Epithelial cell of esophagus (primary cell): ENCODE measurements at places on chromosomes 12 and 14.

DNA sequence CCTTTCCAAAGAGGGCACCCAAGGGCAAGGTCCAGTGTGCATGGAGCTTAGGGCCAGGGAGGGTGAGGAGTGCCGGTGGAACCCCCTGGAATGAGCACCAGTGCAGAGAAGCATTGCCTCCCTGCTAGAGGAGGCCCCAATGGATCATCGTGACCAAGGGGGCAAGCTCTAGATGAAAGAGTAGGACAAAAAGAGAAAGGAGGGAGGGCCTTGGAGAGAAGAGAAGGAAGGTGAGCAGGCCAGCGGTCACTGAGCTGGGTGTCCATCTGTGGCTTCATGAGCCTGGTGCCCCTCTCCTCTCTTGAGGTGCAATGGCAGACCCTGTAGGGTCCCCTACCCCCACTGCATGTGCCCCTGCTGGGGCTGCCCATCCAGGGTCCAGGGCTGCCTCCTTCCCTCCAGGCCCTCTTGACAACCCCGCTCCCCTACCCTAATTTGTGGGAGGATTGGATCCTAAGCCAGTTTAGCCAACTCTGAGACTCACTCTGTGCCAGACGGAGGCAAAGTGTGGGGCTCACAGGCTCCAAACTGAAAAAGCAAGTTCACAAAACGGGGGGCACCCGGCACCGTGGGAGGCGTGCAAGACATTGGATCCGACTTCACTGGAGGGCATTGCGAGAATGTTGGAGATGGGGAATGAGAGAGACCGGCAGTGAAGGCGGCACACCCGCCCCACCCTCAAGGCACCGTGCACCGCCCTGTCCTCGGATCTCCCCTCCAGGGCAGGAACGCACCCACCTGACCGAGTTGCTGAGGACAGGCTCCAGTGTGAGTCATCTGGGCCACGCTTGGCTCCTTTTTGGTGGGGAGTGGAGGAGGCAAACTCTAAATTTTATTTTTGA lies 207.5 kb downstream of the KIF26A start:
- no peak for DNase-seq

- no peak for DNase-seq
Measured at GRCh38 chr12:85843606-85844310, 7.5 kb upstream of the RASSF9 start.

DNA sequence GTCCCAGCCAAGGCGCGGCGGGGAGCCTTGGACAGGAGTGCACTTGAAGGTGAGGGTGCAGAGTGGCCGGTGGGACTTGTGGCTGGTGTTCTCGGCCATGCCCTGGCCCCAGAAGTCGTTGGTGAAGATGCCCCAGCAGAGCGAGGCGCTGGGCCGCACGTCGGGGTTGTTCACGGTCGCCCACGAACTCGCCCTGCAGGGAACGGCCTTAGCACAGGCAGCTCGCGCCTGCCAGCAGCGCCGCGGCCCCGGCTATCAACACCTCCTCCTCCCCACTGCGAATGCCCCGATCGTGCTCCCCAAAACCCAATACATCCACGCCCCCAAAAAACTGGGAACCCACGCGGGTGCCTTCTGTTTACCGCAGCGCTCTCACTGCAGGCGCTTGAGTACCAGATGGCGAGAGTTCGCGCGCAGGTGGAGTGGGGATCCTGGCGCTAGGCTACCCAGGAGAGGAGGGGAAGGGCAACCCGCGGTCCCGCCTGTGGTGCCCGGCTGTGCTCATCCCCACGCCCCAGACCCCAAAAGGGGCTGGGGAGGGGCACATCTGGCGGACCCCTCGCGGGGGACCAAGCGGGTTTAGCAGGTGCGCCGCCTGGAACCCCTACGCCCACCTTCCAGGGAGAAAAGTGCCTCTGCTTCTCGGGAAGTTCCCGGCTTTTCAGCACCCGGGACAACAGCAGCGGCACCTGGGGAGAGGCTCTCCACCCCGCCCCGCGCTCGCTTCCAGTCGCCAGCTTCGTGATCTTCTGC lies 386.3 kb upstream of the TMTC1 start:
- DNase-seq: peak; percentile 8

- no peak for DNase-seq
Measured at GRCh38 chr12:115920395-115921183, 356.9 kb downstream of the MED13L start.

DNA sequence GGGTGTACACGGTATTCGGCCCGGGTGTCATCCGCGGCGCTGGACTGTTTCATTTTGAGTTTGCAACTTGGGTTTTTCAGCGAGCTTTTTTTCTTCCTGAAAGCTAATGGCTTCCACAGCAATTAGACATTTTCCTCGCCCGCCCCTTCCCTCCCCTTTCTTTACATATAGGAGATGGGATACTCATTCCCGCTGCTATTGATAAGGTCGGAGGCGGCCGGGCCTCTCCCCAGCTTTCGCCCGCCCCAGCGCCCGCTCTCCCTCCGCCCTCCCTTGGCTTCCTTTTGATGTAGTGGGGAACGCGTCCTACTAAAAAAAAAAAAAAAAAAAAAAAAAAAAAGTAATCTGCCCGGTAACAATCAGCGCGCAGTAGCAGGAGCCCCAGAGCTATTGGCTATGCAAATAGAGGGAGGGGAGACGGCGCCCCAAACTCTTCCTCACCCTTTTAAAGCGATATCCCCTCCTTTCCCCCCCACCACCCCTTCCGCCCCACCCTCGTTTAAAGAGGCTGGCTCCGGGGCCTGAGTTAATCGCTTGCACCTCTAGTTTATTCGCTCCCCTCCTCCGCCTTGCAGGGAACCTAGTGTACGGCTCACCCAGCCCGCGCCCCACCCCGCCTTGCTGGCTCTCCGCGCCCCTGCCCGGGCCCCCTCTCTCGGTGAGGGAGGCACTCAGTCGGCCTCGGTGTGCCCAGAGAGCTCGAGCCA lies 1.7 kb upstream of the CCND2 start:
- DNase-seq: peak; percentile 95

DNA sequence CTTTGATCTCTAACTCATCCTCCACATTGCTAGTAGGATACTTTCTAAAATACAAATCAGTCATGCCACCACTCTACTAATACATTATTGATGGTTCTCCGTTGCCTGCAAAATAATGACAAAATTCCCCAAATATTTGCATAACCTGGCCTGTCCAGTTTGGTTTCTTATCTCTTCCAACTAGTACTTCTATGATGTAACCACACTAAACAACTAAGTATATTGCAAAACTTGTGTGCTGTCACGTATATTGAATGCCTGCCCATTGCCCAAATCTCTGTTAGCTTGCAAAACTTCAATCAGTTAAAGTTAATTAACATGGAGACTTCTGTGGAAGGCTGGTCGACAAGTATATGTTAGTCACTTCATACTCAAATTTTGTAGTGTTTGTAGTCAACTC lies 6.5 kb downstream of the OR6C74 start:
- peak; percentile 10 for DNase-seq

DNA sequence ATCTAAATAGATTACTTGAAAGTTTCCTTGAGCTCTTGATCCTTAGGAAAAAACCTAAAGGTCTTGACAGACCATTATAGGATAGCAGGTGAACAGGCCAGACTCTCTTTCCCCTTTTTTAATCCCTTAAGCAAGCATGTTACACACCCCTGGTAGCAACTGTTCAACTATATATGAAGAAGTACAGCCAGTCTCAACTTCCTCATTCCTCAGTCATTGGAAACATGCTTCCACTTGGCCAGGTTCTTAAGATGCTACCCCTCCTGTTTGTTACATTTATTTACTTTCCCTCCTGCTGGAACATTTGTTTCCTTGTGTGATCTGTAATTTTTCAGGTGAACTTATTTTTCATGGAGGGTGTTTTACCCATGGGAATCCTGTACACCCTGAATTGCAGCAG lies 124.1 kb downstream of the ARMH4 start:
- DNase-seq: peak; percentile 77

DNA sequence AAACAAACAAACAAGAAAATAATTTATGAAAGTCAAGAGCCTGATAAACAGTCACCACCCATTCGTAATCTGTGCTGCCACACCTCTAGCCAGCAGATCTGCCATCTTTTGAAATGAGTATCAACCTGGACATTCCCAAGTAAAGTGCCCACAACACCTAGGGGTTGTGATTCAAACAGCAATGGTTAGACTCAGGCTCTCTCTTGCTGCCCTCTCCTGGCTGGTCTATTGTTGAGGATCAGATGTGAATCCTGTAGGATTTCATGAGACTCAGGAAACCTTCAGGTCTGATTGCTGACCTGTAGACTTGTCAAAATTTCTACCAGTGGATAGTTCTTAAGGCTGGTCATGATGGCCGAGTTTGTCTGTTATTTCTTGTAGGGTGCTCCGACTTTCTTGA lies 26.8 kb downstream of the DGLUCY start:
- peak; percentile 79 for DNase-seq

DNA sequence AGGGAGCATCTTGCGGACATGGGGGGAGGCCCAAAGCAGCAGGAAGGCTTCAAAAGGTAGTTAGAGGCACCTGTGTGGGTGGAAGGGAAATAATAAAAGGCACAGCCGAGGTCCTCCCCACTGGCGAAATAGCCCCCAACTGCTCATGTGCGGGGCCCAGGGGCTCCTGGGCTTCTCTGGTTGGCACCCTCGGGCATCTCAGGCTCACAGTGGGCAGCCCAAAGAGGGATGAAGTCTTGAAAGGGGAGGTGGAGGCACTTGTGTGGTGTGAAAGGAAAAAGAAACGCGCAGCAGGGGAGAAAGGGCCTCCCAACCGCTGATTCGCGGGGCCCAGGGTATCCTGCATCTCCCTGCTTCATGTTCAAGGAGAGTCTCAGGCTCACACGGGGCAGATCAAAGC lies 579.4 kb downstream of the ALG10 start:
- no peak for DNase-seq

- no peak for DNase-seq
Measured at GRCh38 chr12:120412421-120412820, 25.5 kb upstream of the COX6A1 start.

- peak; percentile 16 for DNase-seq
Measured at GRCh38 chr12:6996040-6996441, 22.2 kb downstream of the LPCAT3 start.

- DNase-seq: no peak
Measured at GRCh38 chr14:49767270-49767570, 733 bp upstream of the KLHDC2 start.

DNA sequence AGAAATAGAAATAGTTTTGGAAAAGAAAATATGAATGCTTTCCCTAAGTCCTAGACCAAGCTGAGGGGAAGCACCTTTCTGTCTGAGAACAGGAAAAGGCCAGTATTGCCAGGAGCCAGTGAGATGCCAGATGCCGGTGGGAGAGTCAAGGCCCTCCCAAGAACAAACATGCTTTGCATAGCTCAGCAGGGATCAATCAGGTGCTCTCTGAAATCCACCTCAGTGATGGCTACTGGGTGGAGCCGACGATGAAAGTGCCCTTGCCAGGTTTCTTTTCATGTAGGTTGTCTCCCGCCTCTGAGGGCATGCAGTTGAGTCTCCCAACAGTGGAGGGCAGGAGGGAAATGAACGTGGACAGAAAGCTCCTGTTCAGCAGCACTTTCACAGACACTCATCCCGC lies 28.3 kb downstream of the DEGS2 start:
- DNase-seq: no peak

DNA sequence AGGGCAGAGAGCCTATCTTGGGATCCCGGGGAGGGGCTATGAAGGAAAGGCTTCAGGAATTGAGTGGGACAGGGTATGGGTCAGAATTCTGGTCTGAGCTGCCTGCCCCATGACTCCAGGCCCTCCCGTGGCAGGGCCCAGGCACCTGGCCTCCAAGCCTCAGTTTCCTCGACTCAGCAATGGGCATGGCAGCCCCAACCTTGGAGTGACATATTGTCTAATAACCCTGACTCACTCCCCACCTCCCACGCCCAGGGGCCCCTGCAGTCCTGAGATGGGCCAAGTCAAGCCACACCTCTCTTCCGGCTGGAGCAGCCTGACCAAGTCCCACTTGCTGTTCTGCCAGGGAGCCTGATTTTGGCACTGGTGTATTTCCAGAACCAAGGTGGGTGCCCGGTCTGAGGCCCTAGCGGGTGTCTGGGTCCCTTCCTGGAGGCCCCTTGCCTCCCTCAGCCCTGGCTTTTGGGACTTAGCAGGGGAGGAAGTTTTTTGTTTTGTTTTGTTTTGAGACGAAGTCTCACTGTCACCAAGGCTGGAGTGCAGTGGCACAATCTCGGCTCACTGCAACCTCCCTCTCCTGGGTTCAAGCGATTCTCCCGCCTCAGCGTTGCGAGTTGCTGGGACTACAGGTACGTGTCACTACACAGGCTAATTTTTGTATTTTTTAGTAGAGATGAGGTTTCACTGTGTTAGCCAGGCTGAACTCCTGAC lies 40.3 kb upstream of the RCOR1 start:
- peak; percentile 86 for DNase-seq

DNA sequence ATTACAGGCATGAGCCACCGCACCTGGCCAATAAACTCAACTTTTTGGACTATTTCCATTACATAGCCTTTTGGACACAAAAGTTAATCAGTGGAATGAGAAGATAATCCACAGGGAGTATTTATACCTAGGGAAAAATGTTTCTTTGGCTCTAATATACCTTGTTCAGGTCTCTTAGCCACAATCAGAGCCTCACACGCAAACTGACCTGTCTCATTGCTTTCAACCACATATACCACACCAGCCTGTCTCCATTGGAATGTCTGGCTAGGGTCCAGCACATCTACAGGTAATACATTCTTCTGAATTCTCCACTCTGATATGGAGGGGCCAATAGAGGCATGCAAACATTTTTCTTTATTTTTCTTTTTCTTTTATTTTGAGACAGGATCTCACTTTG lies 3.8 kb upstream of the RBMS2 start:
- DNase-seq: peak; percentile 82

DNA sequence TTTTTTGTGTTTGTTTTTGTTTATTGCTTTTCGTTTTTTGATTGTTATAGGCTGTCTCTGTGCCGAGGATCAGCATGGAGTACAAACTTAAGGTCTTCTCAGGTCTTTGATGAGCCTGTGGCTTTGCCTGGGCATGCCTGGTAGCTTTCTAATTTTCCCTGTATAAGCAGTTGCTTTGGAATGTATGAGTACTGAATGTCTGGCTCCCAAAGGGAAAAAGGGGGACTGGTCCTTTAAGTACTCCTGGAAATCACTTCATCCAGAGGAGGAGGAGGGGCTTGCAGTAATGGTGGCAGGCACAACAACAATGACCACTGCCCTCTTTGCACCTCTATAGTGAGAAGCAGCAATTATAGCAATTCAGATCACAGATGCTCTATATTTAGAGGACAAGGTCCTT lies 67.6 kb upstream of the TTC7B start:
- DNase-seq: peak; percentile 88

DNA sequence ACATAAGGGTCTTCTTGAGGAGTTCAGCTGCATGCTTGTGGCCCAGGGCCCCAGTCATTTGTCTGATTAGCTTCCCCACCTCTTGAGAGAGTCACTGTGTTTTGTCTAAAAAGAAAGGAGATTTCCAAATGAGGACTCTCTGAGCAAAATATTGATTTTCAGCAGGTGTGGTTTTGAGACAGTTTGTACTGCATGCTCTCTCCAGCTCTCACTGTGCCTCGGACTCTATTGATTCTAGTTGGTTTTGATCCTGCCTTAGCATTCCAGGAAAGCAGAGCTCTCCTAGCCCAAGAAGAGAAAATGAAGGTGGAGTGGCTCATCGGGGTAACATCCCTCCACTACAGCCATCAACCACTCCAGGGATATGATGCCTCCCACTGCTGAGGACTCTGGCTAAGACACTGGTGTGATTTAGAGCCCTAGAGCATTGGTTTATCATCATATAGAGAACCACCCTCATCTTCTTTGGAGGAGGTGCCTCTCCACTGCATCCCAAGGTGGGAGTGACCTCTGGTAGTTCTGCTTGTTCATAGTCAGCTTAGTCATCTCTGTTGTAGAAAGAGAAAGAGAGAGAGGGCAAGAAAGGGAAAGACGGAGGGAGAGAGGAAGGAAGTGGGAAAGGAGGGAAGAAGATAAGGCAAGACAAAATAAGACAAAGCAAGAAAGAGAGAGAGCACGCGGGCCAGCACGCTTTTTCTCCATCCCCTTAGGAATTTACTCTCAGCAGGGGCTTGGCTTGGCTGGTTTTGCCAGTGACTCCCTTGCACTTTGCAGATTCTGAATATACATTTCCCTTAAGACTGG lies 365.6 kb downstream of the DPF3 start:
- peak; percentile 21 for DNase-seq
